Mammary epithelial cell (primary cell): ENCODE measurements at places on chromosomes 6 and 20.

DNA sequence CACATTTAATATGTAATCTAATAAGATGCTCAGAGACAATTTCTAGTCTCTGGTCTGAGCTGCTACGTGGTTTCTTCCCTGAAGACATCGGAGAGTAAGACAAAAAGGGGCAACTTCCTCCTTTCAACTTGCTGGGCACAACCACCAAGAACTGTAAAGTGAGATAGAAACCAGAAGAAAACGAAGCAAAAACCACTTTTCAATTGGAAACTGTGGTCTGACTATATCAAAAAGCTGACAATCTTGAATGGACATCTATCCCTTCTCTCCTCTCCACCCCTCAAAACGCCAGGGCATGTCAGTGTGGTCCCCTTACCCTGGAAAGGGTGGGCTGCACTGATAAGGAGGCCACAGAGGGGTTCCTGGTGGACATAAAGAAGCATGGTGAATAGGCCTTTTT, 269.1 kb downstream of the CD83 start:
- no peak for DNase-seq

DNA sequence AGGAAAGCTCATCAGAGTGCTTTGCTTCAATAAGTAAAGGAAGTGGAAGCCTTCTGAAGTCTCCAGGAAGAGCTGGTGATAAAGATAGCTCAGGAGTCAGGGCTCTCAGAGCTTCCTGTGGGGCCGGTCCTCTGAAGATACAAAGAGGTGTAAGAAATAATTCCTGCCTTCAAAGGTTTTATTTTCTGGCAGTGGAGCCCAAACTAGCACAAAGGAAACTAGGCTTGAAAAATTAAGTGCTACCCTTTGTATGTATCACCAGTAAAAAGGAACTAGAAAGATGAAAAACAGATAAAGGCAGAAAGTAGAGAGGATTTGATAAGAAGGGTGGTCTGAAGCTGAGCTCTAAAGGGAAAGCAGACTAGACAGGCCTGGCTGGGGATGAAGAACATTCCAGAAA, 204.1 kb upstream of the SASH1 start:
- DNase-seq, result no peak

- DNase-seq, result peak; percentile 56
Measured at GRCh38 chr6:131172222-131172621, 37.0 kb downstream of the AKAP7 start.

- DNase-seq, result no peak
Measured at GRCh38 chr6:25913741-25914140, 16.8 kb downstream of the SLC17A2 start.

DNA sequence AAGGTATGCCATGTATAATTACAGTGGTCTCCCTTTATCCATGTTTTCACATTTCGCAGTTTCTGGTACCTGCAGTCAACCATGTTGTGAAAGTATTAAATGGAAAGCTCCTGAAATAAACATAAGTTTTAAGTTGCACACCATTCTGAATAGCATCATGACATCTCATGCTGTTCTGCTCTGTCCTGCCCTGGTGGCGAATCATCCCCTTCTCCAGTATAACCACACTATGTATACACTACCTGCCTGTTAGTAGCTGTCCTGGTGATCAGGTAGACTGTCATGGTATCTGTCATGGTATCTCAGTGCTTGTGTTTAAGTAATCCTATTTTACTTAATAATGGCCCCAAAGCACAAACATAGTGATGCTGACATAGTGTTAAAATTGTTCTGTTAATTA, 97.1 kb downstream of the ZFAND3 start:
- peak; percentile 66 for DNase-seq

DNA sequence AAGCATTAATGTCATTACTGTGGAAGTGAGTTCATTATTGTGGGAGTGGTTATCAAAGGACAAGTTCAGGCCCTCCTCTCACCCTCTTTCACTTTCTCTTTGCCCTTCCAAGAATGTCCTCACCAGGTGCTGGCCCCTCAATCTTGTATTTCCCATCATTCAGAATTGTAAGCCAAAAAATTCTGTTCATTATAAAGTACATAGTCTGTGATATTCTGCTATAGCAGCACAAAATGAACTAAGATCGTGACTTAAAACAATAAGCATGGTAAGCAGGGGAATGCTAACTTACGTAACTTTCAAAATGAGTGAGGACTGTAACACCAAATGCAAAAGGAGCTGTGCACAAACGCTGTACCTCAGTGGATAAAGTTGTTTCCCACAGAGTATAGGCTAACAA, 515.7 kb upstream of the BTBD3 start:
- no peak for DNase-seq

- DNase-seq, result peak; percentile 50
Measured at GRCh38 chr6:45923831-45924391, 91.7 kb downstream of the CLIC5 start.

GRCh38 chr6:170456334-170456733, 96.8 kb downstream of the PSMB1 start:
- DNase-seq, result no peak
